ENCODE measurements at places on chromosomes 5 and 9.

GRCh38 chr9:86187121-86187520, 72.3 kb downstream of the C9orf153 start:
- no peak for DNase-seq

DNA sequence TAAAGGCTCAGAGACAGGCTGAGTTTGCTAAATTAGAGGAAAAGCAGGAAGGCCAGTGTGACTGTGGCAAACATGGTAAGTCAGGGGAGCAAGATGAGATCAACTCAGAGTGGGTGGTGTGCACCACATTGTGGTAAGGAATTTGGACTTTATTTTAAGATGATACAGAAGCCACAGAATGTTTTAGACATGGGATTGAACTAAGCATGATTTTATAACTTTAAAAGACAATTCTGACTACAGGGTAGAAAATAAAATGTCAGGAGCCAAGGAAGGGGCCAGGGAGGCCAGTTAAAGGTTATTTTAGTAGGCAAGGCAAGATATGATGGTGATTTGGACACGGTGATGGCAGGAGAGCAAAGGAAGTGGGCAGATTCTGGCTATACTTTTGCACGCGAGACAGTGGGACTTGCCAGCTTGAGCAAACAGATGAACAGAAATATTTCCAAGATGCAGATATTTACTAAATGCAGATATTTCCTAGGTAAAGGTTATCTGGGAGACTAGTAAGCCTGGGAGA, 53.9 kb downstream of the TSSK1B start:
- DNase-seq = no peak

GRCh38 chr9:97398999-97399758, 12.7 kb upstream of the TDRD7 start:
- DNase-seq = peak; percentile 83

GRCh38 chr5:56813302-56813701, 2.0 kb upstream of the MAP3K1 start:
- DNase-seq = no peak

DNA sequence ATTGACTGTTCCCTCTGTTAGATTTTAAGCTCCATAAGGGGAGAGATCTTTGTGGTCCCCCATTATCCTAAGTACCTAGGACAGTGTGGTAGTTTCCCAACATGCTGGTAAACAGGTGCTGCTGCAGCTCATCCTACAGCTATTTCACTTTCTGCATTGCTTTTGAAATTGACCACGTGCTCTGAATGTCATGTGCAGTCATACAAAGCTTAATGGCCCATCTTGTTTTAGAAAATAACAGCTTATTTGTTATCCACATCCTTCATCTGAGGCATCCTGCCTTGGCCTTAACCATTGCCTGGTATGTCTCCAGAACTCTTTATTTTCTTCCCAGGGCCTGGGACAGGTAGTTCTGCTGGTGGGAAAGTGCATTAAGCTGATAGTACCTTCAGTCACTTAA, 14.7 kb downstream of the PIK3R1 start:
- no peak for DNase-seq

DNA sequence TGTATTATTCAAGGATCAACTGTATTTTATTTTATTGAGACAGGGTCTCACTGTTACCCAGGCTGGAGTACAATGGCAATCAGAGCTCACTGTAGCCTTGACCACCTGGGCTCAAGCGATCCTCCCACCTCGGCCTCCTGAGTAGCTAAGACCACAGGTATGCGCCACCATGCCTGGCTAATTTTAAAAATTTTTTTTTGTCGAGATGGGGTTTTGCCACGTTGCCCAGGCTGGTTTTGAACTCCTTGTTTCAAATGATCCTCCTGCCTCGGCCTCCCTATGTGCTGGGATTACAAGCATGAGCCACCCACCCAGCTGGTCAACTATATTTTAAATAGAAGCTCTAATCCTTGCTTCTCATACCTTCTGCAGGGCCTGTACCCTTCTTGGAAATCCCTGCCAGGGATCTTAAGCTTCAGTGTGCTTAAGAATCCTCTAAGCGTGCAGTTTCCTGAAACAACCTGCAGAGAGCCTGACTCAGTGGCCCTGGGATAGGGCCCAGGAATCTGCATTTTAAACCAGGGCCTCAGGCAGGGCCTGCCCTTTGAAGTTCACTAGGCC, 2.9 kb downstream of the AKNA start:
- DNase-seq = no peak

- no peak for DNase-seq
These were observed 37.8 kb upstream of the RNF20 start for GRCh38 chr9:101495810-101496209.

DNA sequence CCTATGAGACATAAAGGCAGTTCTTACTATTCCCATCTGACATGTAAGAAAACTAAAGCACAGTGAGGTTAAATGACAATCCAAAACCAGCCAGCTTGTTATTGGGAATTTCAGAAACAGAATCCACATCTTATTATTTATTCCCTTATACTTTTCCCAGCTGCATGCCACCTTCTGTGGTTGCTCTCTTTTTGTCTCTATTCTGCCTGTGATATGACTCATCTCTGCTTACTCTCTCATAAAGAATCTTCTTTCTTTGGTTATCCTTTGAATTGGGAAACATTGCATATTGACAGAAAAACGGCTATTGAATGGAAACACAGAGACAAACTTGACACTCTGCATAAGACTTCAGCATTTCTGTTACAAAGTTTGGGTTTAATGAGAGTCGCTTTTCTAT, 183.2 kb downstream of the TLR4 start:
- no peak for DNase-seq

DNA sequence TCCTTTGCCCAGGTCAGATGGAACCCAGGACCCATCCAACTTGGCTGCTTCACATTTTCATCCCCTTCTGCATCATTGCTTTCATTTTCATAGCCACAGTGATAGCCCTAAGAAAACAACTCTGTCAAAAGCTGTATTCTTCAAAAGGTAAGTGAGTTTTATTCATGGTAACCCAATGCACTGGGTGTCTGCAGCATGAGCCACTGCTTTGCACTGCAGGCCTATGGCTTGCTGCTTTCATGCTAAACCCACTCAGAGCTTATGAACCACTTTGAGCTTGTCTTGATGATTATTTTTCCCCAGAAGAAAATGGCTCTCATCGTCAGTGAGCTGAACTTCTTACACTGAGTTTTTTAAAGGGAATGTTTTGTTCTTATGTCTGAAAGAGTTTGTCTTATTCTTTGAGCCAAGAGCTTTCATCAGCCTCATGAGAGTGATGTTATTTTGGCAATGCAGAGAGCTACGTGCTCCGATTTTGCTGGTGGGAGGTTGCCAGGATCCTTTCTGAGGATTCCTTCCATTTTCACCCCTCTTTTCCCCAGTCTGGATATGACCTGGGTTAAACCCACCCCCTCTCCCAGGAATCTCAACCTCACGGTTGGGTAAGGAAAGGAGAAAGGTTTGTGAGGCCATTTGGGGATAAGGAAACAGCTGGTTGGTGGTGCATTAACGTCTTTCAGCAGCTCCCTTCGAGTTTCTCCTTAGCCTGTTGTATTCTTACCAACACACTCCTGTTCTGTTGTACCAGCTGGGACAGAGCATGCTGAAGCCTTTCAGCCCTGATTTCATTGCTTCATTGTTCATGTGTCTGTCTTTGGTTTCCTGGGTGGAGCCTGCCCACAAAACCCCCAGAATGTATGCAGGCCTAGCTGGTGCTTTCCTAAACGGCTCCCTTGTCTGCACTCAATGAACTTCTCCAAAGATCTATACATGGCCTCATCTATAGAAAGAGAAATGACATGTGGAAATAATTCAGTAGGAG, 47.6 kb downstream of the PDCD1LG2 start:
- peak; percentile 59 for DNase-seq

- DNase-seq = no peak
These were observed 163.7 kb upstream of the PPP1R2B start for GRCh38 chr5:156686380-156686779.

GRCh38 chr5:99948850-99949249, 586.3 kb upstream of the FAM174A start:
- no peak for DNase-seq

DNA sequence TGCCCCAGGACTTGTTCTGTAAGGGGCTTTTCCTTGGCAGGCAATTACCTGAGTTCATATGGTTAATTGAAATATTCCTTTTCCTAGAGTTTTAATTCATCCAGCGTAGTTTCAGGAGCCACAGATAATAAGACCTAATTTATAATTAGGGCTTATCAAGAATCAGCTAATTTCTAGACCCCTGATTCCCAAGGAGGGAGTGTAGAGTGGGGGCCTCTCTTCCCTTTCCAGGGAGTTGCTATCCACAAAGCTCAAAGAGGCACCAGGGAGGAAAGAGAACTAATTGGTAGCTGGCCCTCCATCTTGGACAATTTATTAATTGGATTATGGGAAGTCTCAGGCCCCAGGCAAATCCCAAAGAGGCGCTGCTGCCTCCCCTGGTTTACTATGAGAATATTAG, 75.8 kb upstream of the ZNF618 start:
- DNase-seq = no peak

GRCh38 chr5:112737070-112737462, 619 bp upstream of the APC start:
- no peak for DNase-seq

DNA sequence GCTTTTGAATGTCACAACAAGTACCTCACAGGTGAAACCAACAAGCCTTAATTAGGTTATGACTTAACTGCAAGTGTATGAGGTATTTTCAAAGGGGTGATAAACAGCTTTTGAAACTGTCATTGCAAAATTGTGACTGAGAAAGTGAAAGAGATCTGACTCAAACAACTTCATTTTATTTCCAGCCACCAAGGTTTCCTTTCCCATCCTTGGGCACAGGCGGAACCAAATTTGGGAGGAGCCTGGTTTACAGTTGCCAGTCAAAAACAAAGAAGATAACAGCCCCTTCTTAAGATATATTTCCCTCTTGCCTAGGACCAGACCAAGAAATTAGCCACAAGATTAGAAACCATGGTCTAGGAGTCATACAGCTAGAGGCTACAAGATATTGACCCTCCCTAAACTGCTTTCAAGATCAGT, 417.1 kb downstream of the CSNK1G3 start:
- DNase-seq = no peak

DNA sequence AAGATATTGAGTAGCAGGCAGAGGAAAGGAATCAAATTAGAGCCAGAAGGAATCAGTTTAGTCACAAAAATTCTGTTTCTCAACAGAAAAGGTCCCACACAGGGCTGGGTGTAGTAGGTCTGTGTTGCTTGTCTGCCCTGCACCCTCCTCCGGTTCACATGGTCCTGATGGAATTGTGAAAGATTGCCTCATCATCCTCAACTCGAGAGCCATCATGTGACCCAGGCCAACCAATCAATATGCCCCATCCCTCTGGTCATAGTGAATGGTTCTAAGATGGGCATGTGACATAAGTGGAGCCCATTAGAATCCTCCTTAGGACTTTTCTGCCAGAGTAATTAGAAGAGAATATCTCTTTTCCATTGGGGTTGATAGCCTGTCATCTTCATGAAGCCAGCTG, 56.7 kb upstream of the RAD23B start:
- no peak for DNase-seq

DNA sequence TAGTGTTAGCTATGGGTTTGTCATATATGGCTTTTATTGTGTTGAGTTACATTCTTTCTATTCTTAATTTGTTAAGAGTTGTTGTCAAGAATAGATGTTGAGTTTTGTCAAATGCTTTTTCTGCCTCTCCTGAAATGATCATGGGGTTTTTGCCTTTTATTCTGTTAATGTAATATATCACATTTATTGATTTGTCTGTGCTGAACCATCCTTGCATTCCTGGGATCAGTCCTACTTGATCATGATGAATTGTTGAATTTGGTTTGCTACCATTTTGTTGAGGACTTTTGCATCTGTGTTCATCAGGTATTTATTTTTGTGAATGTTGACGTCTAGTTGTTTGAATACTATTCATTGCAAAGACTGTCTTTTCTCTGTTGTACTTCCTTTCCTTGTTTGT, 23.9 kb downstream of the RIC1 start:
- no peak for DNase-seq

- no peak for DNase-seq
These were observed 8.7 kb downstream of the POMT1 start for GRCh38 chr9:131511416-131511815.

GRCh38 chr5:133343196-133343595, 269.1 kb downstream of the FSTL4 start:
- DNase-seq = no peak

DNA sequence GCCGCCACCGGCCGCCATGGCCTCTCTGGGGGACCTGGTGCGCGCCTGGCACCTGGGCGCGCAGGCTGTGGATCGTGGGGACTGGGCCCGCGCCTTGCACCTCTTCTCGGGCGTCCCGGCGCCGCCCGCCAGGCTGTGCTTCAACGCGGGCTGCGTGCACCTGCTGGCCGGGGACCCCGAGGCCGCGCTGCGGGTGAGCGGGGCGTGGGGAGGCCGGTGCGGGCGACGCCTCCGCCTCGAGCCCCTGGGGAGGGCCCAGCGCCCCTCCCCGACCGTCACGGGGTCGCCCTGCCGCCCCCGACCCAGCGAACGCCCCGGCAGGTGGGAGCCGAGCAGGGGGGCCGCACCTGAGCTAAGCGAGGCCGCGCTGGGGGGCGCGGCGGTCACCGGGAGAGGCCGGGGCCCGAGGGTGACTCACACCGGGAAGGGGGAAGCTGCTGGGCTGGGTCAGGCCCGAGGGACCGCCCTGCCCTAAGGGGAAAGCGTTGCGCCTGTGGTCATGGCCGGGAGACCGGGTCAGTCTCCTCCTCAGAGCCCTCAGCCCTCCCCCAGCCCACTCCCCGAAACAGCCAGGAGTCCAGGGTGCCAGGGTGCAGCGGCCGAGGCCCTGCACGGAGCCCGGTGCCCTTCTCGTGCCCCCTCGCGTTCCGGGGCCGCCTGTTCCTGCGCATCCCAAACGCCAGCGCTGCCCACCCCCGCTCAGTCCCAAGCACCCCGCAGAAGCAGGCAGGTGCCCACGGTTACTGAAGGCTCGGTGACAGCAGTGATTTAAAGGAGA, 510 bp downstream of the NOXA1 start:
- peak; percentile 23 for DNase-seq

DNA sequence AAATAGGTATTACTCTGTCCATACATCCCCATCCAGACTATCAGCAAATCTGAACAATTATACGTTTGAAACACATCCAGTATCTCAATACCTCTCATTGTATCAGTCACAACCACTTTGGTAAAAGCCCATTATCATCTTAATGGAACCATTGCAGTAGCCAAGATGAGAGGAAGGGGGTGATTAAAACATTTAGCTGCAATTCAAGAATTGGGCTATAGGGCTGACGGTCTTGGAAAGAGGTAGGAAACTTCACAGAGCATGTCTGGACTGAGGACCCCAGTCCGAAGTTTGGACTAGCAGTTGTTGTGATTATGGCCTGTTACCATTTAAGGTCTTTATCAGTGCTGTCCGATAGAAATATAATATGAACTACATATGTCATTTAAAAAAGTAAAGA, 8.6 kb downstream of the SLC12A2 start:
- no peak for DNase-seq

DNA sequence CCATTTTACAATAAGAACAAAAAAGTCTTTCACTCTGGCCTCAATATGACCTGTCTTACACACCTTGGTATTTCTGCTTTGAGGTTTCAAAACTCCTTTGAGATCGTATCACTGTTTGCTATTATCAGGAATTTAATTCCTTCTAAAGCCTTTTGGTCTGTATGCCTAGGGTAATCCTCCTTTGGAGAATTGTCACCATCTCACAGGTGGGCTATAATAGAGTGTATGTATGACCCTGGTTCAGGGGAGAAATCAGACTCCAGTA, 13.7 kb downstream of the CMYA5 start:
- no peak for DNase-seq
